ENCODE measurements at places on chromosomes 1 and 21.

GRCh38 chr1:156195853-156196252, 1.9 kb downstream of the SLC25A44 start:
- DNase-seq, result no peak

DNA sequence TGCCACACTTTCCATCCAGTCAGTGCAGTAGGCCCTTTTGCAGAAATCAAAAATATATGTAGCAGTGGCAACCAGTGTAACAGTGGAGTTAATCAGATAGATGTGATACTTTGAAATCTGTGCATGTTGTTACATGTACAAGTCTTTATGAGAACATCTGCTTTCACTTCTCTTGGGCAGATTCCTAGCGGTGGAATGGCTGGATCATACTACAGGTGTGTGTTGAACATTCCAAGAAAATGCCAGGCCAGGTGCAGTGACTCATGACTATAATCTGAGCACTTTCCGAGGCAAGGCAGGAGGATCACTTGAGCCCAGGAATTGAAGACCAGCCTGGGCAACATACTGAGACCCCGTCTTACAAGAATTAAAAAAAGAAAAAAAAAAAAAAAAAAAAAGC, 55.3 kb downstream of the GNB1 start:
- no peak for DNase-seq

- no peak for DNase-seq
Observed at GRCh38 chr1:92087542-92087941, 7.4 kb downstream of the BTBD8 start.

- DNase-seq, result no peak
Observed at GRCh38 chr1:226480461-226480860, 68.1 kb upstream of the STUM start.

DNA sequence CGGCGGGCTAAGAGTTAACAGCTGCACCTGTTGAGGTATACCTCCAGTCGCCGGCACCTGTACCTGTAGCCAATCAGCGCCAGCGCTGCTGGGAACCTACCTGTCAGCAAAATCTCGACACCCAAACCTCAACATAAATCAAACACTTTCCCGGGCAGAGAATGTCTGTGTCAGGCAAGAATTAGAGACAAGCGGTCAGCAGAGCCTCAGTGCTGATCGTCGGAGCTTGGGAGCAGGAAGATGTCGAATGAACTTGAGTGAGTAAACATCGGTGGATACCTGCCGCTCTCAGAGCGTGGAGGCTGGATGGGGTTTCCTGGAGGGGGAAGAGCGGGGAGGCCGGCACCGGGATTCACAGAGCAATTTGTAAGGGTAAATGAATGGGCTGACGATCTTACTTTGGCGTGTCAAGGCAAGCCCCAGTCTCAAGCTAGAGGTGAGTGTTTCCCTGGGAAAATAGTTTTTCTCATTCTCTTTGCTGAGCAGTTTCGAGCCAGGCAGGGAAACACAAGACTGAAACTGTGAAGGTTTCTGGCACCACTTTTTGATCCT, at the start of gene GRHL3:
GRHL3 (plus strand) TSS at position 46 of the 552 bp plus-strand sequence; CDS start at position 241, 195 bp downstream.
- DNase-seq, result no peak

Measured in COLO829 (cell line).